ENCODE measurements at places on chromosomes 7 and 10.

GRCh38 chr10:13233358-13233757 lies 816 bp downstream of the UCMA start:
- no peak for DNase-seq

- peak; percentile 80 for DNase-seq
Observed at GRCh38 chr10:102419269-102420180, 940 bp upstream of the PSD start.

- DNase-seq: no peak
Observed at GRCh38 chr10:3592424-3592823, 192.6 kb downstream of the KLF6 start.

GRCh38 chr7:112006071-112006470 lies 200.1 kb downstream of the DOCK4 start:
- DNase-seq: no peak

- DNase-seq: no peak
Observed at GRCh38 chr10:105872665-105873064, 1231.6 kb downstream of the SORCS3 start.

GRCh38 chr7:1539181-1539881 lies 8.8 kb downstream of the MAFK start:
- DNase-seq: no peak

DNA sequence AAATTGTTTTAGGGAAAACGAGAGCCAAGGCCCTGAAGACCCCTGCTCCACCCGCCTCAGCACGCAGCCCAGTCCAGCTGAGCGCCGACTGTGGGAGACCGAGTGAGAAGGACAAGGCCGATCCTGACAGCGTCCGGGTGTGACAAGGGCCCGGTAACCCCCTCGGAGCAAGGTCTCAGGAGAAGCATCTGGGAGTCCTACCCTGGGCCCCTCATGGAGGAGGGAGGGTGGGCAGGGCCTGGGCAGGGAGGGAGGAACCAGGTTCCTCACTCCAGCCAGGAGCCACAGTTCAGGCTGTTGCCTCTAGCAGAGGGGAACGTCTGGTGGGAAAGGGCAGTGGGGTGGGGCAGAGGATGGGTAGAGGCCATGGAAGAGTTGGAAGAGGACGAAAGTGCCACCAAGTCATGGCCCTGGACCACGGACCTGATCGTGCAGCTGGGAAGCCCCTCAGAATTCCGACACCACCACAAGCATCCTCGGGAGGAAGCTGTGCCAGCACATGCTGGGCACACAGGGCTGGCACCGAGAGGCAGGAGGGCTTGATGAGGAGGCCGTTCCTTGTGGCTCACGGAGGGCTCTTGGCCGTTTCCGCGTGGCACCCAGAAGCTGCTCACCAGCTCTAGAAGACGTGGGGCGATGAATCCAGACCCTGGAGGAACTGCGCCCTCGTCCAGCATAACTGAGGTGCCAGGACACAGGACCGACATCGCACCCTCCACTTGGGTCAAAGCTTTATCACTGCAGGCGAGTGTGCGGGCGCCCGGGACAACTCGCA lies 2.2 kb upstream of the KNDC1 start:
- DNase-seq: no peak

DNA sequence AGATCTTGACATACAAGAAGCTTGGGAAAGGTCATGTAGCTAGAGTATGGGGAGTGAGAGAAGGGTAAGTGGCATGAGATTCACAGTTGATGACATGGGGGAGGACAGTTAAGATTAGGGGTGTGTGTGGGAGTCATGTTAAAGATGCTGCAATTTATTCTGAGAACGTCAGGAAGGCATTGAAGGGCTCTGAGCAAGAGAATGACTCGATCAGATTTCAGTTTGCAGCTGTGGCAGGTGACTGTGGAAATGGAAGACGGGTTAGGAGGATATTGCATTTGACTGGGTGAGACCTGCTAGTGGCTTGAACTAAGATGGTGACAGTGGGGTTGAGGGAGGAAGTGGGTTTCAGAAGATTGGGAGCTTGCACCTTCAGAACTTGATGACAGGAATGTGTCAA lies 5.6 kb downstream of the CDC123 start:
- peak; percentile 28 for DNase-seq

DNA sequence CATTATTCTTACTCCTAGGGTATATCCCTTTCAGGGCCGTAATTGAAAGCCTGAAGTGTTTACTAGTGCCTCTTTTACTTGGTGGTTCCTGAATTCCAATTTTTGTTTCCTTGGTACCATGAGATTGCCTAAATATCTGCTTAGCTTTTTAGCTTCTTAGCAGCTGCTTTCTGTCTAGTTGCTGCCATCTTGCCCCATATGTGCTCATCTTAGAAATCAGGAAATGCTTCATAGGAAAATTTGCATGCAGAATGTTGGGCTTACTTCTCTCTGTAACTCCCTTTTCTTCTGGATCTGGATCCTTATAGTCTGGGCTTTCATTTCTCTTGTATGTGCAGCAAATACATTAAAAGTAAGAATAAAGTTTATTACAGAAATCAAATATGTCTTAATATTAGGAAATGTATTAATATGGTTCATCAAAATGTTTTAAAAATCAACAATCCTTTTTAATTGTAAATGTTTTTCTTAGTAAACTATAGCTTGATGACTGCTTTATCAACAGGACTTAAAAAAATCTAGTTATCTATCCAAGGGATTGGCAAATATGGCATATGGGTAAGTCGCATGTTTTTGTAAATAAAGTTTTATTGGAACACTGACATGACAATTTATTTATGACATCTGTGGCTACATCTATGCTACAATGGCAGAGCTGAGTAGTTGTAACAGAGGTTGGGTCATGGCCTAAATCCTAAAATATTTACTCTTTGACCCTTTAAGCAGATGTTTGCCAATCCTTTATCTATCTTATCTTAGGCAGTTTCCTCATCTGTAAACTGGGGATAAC lies 73.5 kb upstream of the CDK6 start:
- DNase-seq: no peak

- DNase-seq: no peak
Observed at GRCh38 chr7:95686109-95686508, 86.2 kb upstream of the DYNC1I1 start.

GRCh38 chr7:73463966-73464365 lies 30.4 kb downstream of the FZD9 start:
- no peak for DNase-seq

DNA sequence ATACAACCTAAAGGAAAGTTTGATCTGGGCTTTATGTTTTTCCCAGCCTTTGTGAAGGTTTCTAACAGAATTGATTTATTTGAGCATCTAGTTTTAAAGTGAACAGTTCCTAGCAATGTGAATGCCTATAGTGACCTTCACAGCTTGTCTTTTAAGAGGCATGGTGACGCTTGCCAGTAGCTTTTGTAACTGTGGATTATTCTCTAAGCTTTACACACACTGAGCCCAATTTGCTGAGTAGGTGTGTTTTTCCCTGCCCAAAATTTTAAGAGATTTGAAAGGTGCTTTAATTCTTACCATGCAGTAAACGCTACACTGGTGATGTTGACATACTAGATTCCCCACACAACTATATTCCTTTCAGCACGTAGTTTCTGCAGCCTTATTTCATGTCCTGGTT lies 420.2 kb upstream of the AKR1E2 start:
- DNase-seq: no peak

DNA sequence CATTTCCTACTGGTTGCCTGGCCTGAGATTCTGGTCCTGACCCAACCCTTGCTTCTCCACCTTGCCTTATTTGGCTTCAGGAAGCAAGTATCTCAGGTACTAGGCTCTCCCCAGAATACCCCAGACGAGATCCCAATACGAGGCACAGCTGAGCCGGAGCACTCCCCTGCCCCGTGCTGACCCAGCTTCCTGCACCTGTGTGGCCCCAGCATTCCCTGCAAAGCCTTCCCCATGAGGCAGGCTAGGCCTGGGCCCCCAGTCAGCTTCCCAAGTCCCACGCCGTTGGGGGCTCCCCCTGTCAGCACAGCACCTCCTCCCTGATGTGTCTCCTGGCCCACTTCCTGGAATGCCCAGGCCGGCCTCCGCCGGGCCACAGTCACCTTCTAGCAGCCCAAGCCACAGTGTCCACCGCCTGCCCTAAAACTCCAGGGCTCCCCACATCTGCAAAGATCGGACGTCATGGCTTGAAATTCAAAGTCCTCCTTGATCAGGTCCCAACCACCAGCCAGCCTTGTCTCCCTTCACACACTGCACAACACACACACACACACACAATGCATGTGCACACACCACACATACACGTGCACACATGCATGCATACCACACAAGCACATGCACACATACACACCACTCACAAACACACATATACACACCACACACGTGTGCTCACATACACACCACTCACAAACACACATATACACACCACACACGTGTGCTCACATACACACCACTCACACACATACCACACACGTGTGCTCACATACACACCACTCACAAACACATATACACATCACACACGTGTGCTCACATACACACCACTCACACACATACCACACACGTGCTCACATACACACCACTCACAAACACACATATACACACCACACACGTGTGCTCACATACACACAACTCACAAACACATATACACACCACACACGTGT lies 78.9 kb upstream of the FOXK1 start:
- no peak for DNase-seq

GRCh38 chr7:134502463-134503371 lies 24.6 kb upstream of the AKR1B10 start:
- no peak for DNase-seq

DNA sequence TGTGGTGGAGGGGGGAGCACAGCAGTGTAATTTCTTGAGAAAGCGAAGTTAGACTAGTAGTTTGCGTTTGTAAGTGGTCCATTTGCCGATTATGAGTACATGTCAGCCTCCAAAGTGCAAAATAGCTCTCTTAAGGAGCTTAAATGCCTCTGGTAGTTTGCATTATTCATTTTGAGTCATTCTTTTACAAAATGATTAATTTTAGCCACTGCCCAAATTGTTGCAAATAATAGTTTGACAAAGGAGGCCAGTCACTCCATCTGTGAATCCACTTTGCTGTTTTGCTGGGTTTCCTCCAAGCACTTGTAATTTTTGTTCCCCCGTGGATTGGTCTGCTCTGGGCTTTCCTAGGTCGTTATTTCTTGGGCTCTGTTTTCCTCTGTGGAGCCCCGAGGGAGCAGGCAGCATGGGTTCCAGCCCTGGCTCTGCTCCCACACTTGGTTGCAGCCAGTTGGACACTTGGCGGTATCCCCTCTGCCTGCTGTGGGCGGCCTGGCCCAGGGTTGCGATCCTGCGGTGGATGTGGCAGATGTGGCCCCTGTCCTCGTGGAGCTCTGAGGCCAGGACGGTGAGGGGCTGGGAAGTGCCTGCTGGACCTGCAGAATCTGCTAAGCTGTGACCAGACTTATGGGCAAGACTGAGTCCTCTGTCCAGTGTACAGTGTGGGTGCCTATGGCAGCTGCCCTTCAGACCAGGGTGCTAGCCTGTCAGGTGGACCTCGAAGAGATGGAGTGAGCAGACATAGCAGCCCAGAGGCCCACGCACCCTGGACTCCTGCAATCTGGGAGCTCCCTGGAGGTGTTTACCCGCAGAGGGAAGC lies 129.1 kb upstream of the BTBD16 start:
- DNase-seq: no peak

- DNase-seq: no peak
Observed at GRCh38 chr7:11726001-11726793, 105.8 kb downstream of the THSD7A start.

DNA sequence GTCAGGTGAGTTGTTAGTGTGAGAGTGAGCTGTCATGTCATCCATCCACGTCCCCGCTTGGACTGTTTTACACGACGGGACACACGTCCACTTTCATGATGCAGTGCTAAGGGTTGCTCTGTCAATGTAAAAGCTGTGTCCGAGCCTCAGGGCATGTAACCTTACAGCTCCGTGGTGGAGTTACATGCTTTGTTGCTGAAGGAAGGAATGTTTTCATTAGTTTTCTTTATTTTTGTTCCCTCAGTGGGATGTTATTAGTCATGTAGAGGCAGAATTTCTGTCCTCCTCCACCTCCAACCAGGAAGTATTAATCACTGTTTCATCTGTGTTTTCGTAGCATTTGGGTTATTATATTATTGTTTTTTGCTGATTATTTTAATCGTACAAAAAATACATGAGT lies 88.6 kb downstream of the NRG3 start:
- no peak for DNase-seq

- DNase-seq: no peak
Observed at GRCh38 chr7:108417926-108418325, 38.3 kb downstream of the NRCAM start.

GRCh38 chr7:112708236-112708635 lies 82.0 kb downstream of the TMEM168 start:
- DNase-seq: no peak

GRCh38 chr7:127447326-127447945 lies 54.9 kb upstream of the ZNF800 start:
- DNase-seq: peak; percentile 50

GRCh38 chr10:103915796-103916195 lies 2.2 kb downstream of the STN1 start:
- peak; percentile 36 for DNase-seq

GRCh38 chr7:7427363-7427762 lies 108.3 kb downstream of the COL28A1 start:
- DNase-seq: no peak

DNA sequence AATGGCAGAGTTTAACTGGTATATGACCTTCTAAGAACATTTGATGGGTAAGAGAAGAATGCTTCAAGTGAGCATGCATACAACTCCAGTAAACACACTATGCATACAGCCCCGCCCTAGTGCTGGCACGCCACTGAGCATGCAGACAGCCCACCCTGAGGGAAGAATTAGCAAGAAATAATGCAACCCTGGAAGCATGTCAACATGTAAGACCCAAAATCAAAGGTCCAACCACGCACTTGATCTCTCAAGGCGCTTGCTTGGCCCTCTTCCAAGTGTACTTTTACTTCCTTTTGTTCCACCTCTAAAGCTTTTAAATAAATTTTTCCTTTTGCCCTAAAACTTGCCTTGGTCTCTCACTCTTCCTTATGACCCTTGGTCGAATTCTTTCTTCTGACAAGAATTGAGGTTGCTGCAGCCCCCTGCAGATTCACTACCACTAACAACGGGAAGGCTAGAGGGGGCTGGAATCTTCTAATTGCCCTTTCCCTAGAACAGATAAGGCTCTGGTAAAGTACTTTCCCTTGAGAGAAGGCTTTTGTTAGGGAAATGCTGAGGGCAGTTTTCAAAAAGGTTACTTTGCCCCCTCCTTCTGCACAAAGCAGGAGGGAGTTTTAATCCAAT lies 3.4 kb downstream of the FAM24B start:
- no peak for DNase-seq

- no peak for DNase-seq
Observed at GRCh38 chr7:101615446-101615845, 13.7 kb downstream of the MYL10 start.

- no peak for DNase-seq
Observed at GRCh38 chr10:1007583-1007982, 18.1 kb downstream of the IDI2 start.

- no peak for DNase-seq
Observed at GRCh38 chr10:123044391-123044790, 35.6 kb downstream of the ACADSB start.
